ENCODE measurements at places on chromosomes 5 and 9.
A peak's percentile ranks its signal among the peaks of the same experiment; 100 is the strongest.

DNA sequence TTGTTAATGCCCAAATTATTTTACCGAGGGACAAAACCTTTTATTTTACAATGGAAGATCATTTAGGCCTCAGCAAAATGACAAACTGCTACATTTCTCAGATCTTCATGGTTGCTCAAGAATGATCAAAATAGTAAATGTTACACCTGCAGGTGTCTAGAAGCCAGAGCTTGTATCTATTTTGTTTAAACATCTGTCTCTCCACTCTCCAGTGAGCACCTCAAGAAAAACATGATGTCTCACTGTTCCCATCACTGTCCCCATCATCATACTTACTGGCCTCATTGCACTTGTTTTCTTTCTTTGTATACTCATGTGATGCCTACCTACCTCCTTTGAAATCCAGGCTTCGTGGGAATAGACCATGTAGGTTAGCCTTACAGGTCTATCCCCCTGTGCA lies 149.6 kb downstream of the TTLL11 start:
- no peak for DNase-seq

GRCh38 chr5:153629027-153629895 lies 138.8 kb downstream of the GRIA1 start:
- no peak for DNase-seq

GRCh38 chr5:109853377-109853776 lies 163.7 kb downstream of the MAN2A1 start:
- no peak for DNase-seq

GRCh38 chr9:3528451-3528850 lies 2.6 kb upstream of the RFX3 start:
- peak; percentile 78 for DNase-seq

DNA sequence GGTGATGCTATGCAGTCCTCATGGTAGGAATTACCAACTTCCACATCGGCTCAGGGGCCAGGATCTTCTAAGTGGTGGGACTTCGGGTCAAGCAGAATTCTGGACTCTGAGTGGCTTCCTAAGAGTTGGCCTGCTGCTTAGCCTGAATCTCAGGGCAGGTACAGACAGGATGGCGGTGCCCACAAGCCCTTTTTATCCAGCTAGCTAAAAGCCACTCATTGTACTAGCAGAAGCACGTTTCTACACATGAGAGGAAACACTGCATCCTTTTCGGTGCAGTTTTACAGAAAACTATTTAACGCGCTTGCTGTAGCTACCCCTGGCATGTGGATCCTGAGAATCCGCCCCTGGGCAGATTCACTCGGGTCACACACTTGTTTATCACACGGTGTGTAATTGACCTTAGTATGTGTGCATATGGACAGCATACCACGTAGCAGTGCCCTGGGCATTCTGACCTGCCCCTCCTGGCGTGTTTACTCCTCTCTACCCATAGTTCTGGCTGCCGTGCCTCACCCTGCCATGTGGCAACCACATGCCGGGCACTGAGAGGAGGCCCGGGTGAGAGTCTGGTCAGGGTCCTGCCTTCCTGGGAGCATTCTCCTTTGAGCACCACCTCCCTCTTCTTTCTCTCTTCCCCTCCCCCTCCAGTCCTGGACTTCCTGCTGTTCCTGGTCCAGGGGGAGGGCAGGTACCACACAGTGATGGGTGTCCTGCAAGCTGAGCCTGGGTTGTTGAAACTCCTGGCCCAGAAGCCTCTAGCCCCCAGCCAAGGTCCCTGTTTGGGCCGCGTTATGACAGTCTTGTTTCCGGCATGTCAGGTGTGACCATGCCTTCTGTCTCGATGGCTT lies 65.9 kb downstream of the DAB2IP start:
- no peak for DNase-seq

GRCh38 chr9:129550199-129550839 lies 70.6 kb downstream of the C9orf50 start:
- DNase-seq: no peak

DNA sequence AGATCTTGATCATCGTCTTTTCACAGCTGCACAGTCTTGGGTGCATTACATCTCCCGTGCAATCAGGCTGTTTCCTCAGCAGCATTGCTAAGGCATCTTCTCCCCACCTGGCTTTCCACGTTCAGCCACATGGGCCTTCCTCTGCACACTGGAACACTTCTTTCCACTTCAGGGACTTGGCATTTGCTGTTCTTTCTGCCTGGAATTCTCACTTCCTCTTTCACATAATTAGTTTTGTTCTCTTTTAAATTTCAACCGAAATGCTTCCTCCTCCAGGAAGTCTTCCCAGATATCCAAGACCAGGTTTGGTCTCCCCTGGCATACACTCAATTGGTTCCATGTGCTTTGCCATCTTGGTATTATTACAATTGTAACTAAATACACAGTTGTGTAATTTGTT lies 43.8 kb downstream of the WHRN start:
- peak; percentile 1 for DNase-seq

- no peak for DNase-seq
These were observed 391 bp upstream of the NRG2 start for GRCh38 chr5:140043508-140043872.

DNA sequence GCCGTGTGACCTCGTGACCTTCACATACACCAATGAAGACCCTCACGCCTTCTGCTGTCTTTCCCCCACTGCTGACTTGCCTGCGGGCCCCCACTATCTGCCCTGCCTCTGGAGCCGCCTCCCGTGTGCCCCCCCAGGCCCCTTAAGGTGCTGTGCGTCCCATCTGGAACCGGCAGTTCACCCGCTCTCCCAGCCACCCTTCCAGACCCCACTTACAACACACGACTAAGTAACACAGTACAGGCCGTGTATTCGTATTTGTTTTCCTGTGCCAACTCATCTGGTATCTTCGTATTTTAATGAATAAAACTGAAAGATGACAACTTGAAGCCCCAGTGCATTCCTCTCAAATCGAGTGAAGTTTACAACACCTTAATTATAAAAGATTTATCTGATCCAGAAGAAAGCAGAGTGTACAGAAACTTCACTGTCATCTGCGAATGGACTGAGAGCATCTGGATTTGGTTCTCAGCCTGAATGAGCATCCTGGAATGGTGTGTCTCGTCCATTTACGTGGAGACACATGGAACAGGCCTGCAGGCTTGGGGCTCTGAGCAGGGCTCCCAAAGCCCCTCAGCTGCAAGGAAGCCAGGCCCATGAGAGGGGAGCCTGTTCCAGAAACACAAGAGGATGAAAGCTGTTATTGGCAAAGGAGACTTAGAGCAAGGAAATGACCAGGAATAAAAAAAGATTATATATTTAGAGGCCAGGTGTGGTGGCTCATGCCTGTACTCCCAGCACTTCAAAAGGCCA lies 21.9 kb upstream of the TERT start:
- no peak for DNase-seq

DNA sequence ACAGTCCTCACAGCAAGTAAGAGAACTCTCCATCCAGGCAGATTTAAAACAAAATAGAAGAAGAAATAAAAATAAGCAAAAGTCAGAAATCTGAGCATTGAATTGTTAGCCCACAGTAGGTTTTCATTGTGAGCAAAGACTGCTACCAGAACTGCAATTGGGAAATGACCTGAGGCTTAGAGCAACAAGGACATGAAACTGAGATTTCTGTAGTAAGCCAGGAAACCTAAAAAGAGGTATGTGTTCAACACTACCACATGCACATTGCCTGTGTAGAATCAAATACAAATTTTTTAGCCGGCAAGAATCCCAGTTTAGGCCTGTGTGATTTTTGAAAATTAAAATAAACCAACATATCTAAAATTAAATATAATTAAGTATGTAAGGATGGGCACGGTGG lies 928.4 kb upstream of the WWC1 start:
- DNase-seq: no peak

- DNase-seq: no peak
These were observed 23.9 kb downstream of the SPARC start for GRCh38 chr5:151662805-151663204.

DNA sequence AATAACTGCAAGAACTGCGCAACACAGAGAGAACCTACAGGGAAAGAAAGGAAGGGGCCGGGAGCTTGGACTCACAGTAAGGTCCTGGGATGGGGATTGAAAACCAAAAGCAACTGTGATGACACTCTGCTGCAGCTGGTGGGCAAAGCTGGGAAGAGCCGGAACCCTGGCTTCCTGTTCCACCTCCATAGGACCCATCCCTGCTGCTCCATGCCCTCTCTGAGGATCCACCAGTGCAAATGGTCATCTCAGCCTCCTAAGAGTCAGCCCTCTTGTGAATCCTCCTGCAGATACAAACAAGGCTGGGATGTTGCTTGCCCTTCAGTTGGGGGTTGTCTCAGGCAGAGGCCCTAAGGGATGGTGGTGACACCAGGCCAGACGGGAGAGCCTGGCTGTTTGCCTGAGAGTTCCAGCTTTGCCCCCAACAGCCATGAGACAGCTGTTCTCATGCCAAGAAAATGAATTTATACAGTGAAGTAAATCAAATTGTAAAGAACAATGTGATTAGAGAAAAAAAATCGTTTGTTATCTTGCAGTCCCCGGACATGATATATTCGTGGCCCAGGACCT lies 90.8 kb downstream of the TENT4A start:
- no peak for DNase-seq

GRCh38 chr5:166551384-166551783 lies 1740.1 kb upstream of the WWC1 start:
- no peak for DNase-seq
